NCI-H2227 treated with DMSO at 0.1 percent for 48 hours (cell line): ENCODE measurements at places on chromosomes 5 and 9.
A peak's percentile ranks its signal among the peaks of the same experiment; 100 is the strongest.

GRCh38 chr5:38555354-38556087 lies 925 bp downstream of the LIFR start:
- no peak for DNase-seq

DNA sequence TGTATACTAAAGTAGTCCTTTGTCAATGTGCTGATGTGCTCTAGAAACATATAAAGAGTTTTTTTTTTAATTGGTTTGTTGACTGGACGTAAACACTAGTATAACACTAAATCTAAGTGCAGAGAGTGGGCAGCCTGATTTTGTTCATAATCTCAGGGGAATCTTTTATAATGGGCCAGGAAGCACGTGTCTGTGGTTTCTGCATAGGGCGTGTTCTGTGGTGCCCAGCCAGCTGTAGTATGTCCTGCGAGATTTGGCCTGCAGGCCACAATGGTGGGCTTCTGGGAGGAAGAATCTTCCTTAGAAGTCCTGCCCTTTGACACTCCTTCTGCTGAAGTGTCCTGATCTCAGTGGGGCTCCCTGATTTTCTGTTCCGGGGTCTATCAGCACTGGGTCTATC lies 49.0 kb upstream of the DHFR start:
- no peak for DNase-seq

- no peak for DNase-seq
Measured at GRCh38 chr9:120944948-120945347, 18.4 kb upstream of the TRAF1 start.

GRCh38 chr5:78593465-78593864 lies 55.1 kb downstream of the LHFPL2 start:
- no peak for DNase-seq

GRCh38 chr9:109166771-109167601 lies at the start of gene FRRS1L:
TSS of gene FRRS1L (minus strand) at chr9:109167249. CDS start at chr9:109167138, 111 bp downstream.
- DNase-seq: peak; percentile 38

- DNase-seq: no peak
Measured at GRCh38 chr5:125143011-125143410, 396.6 kb upstream of the ZNF608 start.
